GM19239 (cell line): ENCODE measurements at places on chromosomes 6 and 20.

GRCh38 chr6:11714798-11715285 lies 63.8 kb downstream of the ADTRP start:
- no peak for DNase-seq

GRCh38 chr6:41306187-41306854 lies 19.8 kb upstream of the TREM1 start:
- DNase-seq, result no peak

GRCh38 chr6:128599036-128599435 lies 78.6 kb upstream of the PTPRK start:
- DNase-seq, result no peak

DNA sequence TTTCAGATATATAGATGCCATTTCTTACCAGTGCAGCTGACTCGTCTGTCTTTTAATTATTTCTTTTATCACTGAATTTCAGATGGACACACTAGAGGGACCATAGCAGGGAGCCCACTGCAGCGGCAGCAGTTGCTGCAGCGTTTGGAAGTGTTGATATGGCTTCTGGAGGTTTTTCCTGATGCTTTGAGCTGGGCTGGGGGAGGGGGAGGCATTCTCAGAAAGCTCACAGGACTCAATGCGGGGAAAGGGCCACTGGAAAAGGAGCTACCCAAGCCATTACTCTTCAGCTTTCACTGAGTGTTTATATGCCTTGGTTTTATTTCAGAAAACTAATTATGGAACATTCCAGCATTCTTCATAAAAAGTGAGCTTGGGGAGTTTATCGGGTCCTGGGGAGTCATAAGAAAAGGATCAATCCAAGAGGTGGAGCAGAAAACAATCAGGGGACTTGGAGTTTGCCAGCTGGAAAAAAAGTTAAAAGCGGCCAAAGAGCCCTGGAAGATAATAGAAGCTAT lies 740.4 kb upstream of the FLRT3 start:
- no peak for DNase-seq

- no peak for DNase-seq
Measured at GRCh38 chr6:33014841-33015634, 5.6 kb upstream of the HLA-DOA start.

DNA sequence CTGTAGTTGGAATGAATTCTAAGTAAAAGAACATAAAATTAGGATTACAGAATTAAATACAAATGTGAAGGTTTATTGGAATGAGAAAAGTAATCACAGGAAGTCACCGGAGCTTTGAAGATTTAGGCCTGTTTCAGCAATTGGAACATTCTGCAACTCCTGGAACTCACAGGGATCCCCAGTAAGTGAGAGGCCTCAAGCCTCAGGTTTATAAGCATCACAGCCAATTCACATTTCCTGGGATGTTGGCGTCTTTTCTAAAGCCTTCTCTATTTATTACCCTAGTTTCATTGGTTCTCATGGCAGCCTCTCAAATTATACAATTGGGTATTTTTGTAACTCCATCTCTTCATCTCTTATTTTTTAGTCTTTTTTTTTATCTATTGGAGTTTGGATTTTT lies 90.4 kb upstream of the HIVEP1 start:
- no peak for DNase-seq

GRCh38 chr6:130964289-130964688 lies 98.8 kb downstream of the EPB41L2 start:
- DNase-seq, result no peak

DNA sequence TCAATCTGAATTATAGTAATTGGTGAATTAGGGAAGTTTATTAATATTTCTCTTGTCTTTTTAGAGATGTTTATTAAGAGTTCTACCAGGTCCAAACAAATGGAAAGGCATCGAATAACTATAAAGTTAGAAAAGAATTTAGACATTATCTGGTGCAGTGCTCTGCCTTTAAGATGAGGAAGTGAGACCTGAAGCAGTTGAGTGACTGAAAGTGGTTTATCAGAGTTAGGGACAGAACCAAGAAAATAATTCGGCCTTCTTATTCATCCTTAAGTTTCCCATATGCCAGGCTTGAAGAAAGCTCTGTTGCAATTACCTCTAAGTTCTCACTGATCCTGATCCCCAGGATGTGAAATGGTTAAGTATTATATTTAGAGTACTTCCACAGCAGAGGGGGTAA lies 94.2 kb upstream of the FLRT3 start:
- no peak for DNase-seq

GRCh38 chr6:704046-704445 lies 11.1 kb upstream of the EXOC2 start:
- no peak for DNase-seq

GRCh38 chr6:26157251-26158075 lies 70.2 kb downstream of the HFE start:
- peak; percentile 38 for DNase-seq

- no peak for DNase-seq
Measured at GRCh38 chr6:106125925-106126435, 39.8 kb downstream of the PRDM1 start.

- DNase-seq, result no peak
Measured at GRCh38 chr6:8218861-8219260, 116.5 kb upstream of the EEF1E1 start.

GRCh38 chr6:144823131-144823530 lies 538.0 kb downstream of the UTRN start:
- DNase-seq, result no peak

DNA sequence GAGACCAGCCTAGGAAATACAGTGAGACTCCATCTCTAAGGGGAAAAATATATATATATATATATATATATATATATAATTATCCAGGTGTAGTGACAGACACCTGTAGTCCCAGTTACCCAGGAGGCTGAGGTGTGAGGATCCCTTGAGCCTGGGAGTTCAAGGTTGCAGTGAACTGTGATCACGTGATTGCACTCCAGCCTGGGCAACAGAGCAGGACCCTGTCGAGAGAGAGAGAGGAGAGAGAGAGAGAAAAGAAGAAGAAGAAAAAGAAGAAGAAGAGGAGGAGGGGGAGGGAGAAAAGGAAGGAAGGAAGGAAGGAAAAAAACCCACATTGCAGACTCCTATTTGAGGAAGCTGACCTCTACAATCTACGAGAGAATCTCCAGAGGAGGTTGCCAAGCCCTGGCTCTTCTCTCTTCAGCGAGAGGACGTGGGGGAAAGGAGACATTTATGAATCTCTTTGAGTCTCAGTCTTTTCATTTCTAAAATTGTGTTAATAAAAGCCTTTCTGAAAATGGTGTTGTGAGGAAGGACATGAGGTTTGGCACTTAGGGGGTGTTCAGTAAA lies 49.7 kb downstream of the COL11A2 start:
- no peak for DNase-seq

GRCh38 chr20:35539756-35540212 lies 2.1 kb upstream of the ERGIC3 start:
- peak; percentile 28 for DNase-seq

DNA sequence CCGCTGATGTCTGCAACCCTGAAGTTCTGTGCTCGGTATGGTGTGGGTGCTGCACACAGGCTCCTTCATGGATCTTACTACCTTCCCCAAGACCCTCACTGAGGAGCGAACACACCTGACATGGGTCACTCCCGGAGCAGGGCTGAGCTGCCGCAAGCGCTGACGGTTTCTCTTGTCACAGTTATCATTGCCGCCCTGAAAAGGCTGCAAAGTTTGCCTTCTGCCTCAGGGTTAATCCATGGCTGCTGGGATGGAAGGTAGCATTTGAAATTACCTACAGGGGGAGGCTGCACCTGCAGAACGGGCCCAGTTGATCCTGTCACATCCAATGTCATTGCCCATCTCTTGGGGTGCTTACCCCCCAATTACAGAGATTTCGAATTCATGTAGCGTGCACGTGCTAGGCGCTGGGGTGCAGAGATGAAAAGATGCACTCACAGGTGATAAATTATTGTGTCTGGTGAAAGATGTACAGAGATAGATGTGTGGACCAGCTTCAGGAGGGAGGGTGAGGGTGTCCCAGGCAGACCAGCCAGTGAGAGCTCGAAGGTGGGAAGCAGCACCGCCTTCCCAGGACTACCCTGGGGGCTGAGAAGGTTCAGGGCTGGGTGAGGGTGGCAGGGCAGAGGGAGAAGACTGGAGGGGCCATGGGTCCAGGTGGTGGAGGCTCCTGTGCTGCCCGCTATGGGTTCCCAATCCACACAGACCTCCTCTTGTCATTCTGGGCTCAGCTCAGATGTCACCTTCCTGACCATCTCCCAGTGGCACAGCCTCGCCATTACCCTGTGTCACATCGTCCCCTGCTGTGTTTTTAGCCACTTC lies 120.1 kb downstream of the SYCP2 start:
- DNase-seq, result no peak

DNA sequence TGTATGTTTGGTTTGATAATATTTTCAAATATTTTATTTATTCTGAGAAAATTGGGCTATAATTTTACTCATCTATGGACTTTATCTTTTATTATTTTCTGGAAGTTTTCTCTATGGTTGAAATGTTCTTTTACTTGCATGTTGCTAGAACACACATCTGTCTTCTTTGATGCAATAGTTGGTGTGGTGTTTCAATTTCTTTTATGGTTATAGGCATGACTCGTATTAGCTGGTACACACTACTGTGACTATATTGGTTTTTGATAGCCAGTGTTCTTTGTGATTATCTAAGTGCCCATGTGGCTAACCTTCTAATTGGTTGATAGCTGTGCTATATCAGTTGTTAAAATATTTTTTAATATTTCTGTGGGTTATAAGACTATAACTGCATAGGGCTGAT lies 1343.3 kb upstream of the GJE1 start:
- no peak for DNase-seq

GRCh38 chr6:170459451-170459850 lies 93.7 kb downstream of the PSMB1 start:
- peak; percentile 59 for DNase-seq

- peak; percentile 48 for DNase-seq
Measured at GRCh38 chr6:29723666-29724588, 693 bp downstream of the HLA-F start.

DNA sequence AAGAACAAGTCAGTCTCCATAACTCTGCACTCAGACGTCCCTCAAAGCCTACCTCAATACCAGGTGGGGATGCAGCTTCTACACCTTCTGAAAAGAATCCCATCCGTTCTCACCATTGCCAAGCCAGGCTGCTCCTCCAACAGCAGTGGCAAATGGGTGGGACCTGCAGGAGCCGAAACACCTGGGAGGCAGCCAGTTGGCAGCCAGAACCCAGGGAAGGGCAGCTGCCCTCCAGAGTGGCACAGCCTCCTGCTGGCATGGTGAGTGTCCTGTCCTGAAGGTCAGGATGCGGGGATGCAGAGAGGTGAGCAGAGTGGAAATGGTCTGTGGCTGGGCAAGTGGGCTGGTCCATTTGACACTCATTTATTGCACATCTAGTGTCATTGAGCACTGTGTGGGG lies 210.6 kb upstream of the CDH4 start:
- DNase-seq, result no peak

- DNase-seq, result no peak
Measured at GRCh38 chr6:159065759-159066329, 21.1 kb upstream of the TAGAP start.

GRCh38 chr20:1637226-1637625 lies 17.4 kb upstream of the SIRPB1 start:
- no peak for DNase-seq

- no peak for DNase-seq
Measured at GRCh38 chr20:47502271-47503239, 868 bp downstream of the NCOA3 start.

- no peak for DNase-seq
Measured at GRCh38 chr20:58127701-58128111, 100.7 kb downstream of the ANKRD60 start.
